ENCODE measurements at places on chromosomes 5 and 9.
A peak's percentile ranks its signal among the peaks of the same experiment; 100 is the strongest.

GRCh38 chr5:28748446-28748845 is 1710.1 kb upstream of the CDH9 start:
- no peak for DNase-seq

DNA sequence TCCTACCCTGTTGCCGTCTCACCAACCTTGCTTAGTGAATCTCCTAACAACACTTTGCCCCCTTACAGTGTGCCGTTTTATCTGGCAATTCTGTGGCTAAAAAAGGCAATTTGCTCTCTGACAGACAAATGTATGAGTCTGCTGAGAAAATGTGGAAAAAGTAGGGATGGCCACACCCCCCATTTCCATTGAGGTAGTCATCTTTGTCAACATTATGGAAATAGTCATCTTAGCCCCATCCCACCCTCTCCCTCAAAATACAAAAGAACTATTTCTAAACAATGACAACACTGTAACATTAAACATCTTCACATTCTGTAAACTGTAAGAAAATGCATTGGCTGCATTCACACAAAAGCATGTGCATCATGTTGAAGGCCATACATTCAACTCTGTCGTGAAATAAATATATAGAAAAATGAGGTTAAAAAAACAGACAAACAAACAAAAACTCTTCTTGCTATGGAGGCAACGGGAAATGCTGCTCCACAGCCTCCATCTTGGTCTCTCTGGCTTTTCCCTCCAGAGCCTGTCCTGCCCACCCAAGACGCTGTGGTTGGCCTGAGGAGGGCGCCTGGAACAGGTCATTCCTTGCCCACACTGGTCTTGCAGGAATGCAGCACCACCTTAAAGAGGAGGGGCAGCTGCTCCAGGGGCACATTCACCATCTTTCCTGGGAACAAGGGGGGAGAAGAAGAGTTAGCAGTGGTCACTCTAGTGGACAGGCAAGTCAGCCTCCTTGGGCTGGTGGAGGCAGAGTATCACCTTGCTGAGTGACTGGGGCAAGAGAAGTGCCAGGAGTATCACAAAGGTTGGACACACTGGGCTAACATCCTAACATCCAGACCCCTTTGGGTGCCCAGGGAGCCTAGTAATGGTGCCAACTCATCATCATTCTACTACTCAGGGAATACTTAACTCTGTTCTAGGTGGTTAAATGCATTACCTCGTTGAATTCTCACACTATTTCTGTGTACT is 15.2 kb upstream of the NR5A1 start:
- DNase-seq = peak; percentile 22

- peak; percentile 39 for DNase-seq
Observed at GRCh38 chr9:127424676-127424999, 456 bp downstream of the ZNF79 start.

- DNase-seq = no peak
Observed at GRCh38 chr5:54160329-54160728, 150.0 kb downstream of the ARL15 start.

- no peak for DNase-seq
Observed at GRCh38 chr9:96302021-96302420, at the start of gene HSD17B3. Gene HSD17B3, minus strand, starts transcription at chr9:96302176. Its CDS starts 72 bp downstream, at chr9:96302104.

DNA sequence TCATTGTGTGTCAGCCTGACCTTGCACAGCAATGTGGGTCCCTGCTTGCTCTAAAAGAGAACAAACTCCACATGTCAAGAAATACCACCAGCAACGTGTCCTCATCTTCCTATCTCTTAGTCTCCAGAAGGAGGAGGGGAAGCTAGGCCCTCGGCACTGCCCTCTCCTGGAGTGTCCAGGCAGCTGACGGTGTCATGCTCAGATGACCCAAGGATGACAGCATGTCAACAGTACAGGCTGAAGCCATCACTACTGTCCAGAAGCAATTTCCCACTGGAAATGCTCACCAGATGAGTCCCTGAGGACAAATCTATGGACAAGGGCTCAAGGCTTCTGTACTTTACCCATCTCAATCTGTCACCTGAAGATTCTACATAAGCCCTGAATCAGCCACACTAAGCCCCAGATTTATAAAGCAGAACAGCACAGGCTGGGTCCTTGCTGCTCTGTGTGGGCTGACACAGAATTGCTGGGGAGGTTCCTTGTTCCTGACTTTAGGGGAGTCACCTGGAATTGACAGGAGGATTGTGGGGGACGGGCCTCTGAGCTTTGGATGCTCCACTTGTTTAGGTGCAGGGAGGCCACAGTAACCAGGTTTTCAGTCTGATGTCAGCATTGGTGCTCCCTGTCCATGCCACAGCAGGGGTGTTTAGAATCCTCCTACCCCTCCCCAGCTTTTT is 210.2 kb downstream of the DAB2IP start:
- DNase-seq = peak; percentile 69

DNA sequence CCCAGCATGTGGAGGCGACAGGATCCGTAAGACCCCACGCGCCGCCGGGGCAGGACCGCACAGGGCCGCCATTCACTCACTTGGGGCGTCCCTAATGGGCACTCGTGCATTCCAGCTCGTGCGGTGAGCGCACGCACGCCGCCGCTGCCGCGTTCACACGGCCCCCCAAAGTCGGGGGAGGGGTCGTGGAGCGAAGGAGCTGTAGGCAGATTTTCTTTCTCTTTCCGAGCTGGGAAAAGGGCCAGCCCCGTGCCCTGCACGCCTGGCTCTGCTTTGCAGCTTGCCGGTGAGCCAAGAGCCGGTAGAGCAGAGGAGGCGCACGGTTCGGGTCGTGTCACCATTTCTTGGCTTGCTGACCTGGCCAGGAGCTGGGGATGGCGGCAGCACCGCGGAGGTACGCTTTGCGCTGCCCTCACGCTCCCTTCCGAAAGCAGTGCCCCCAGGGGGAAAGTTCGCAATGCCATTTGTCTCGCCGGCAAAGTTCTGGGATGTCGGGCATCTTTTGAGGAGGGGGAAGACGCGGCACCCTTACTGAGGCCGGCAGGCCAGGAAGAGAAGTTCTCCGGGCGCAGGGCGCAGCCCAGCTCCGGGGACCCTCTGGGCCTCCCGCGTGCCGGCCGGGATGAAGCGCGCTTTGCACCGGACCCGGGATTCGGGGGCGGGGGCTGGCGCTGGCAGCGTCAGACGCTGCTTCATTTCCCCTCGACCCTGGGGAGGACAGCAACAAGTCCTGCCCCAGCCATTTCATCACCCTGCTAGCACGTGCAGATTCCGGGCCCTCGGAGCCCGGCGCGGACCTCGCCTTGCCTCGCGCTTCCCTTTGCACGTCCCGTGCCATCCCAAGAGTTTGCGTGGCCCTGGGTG is 898 bp downstream of the STC2 start:
- DNase-seq = no peak

GRCh38 chr5:95274011-95274410 is 10.9 kb downstream of the MCTP1 start:
- DNase-seq = no peak

Measured in cerebellar cortex (tissue), 1 donor.